ENCODE measurements at places on chromosomes 1 and 21.

GRCh38 chr21:44013380-44014088 is 1.4 kb downstream of the TRAPPC10 start:
- no peak for DNase-seq

DNA sequence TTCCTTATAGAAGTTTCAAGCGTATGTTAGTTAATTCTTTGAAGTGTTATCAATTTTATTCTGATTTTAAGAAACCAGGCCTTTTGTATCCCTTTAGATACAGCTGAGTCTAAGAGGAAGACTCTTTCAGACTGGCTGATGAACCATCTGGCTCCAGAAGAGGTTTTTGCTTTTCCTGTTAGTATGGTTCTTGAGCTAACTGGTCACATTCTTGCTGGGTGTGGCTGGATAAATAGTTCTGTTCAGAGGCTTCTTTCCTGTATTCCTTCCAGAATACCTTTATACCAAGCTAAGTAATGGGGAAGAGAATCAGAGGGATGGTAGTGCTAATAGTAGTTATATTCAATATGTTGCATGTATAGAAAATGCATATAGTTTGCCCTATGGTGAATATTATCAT is 12.4 kb downstream of the HS2ST1 start:
- no peak for DNase-seq

DNA sequence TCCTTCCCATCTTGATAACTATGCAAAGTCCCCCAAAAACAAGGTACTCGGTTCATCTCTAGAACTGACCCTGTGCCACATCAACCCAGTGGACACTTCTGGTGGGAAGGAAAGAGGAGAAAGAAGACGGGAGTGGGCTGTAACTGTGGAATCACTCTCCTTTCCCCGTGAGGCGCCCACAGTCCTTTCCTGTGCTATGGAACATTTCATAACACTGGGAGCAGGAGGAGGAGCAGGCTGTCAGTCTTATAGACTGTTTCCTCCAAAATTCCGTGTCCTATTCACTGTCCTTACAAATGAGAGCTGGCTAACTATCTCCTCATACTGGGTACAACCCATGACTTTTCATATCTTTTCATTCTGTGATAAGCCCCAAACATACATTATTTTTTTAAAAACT is 40.7 kb downstream of the PLEKHA6 start:
- no peak for DNase-seq

- DNase-seq = no peak
Measured at GRCh38 chr1:74697832-74698231, 24.2 kb upstream of the ERICH3 start.

DNA sequence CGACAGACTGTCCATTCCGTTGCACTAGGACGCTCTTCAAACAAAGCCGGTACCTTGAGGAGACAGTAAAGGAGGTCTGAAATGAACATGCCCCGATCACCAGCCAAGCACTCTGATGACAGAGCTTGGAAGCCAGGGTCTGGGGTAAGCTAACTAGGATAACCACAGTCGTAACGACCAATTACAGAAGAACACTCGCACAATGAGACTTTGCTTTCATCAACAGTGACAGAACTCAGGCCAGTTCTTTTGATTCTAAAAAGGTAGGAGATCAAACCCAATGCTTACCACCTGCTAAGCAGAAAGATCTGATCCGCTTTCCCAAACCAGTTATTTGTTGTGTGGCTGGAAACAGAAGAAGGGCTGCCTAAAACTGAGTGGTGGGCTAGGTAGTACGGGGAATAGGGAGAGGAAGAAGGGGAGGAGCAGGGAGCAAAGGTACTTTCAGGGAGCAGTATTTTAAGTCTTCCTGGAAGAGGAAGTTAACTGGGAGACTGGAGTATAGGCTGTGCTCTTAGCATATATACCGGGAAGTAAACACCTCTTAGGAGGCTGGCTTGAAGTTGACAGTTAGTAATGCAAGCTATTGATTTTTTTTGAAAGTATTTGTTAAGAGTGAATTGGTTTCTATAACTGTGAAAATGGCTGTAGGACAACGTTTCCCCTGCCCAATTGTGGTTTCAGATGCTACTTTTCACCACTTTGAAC is 38.4 kb downstream of the UCK2 start:
- no peak for DNase-seq

DNA sequence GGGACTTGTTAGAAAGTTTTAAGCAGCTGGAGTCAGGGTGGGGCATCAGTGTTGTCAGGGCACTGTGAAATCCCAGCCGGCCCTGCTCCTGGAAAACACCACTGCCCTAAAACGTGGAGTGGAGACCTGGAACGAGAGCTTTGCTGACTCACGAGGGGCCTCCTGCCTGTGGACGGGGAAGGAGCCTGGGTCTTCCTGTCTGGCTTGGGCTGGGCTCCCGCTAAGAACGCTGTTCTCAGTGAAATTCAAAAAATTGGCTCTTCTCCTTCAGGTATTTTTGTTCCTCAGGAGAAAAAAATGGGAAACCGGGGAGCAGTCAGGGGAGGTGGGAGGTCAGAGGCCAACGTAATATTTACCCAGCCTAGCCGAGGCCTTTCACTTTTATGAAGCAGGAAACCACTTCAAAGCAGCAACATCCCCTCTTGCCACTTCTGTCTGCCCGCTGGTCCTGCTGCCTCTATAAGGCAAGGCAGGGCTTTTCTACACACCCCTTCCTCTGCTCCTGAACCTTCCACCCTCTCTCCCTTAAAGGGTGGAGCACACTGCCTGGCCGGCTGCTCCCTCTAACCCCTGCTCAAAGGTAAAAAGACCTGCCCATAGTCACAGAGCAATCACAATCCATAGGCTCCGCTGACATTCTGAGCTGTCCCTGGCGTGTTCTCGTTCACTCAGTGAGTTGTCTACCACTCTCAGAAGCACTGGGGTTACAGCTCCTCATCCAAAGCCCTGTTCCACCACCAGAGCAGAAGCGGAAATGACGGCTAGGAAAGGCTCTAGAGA is 8.0 kb downstream of the PLXNA2 start:
- no peak for DNase-seq

- DNase-seq = no peak
Measured at GRCh38 chr1:34898330-34898761, 31.1 kb downstream of the DLGAP3 start.

GRCh38 chr1:36123356-36123755 is 1.7 kb downstream of the COL8A2 start:
- no peak for DNase-seq

DNA sequence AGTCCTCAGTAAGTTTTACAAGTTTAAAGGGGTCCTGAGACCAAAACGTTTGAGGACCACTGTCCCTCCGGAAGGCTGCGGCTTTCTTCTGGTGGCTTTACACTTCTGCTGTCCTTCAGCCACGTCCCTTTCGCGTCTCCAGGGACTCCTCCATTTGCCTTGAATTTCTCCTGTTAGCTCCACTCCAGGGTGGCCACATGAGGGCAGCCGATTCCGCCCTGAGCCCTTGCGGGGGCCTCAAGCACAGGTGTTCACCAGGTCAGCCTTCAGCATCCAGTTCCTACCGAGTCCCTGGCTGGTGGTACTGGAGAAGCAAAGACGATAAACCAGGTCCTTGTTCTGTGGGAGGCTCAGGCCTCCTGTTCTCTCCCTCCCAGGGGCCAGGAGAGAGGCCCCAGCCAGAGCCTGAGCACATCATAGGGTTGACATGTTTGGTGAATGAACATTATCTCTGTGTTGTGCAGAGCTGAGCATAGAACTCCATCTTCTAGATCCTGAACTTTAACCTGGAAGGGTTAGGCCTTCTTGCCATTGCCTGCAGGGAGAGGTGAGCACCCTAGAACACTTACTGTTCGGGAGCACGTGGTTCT is 27.4 kb upstream of the COQ8A start:
- peak; percentile 14 for DNase-seq

- peak; percentile 53 for DNase-seq
Measured at GRCh38 chr1:59433440-59433813, 136.5 kb downstream of the FGGY start.

DNA sequence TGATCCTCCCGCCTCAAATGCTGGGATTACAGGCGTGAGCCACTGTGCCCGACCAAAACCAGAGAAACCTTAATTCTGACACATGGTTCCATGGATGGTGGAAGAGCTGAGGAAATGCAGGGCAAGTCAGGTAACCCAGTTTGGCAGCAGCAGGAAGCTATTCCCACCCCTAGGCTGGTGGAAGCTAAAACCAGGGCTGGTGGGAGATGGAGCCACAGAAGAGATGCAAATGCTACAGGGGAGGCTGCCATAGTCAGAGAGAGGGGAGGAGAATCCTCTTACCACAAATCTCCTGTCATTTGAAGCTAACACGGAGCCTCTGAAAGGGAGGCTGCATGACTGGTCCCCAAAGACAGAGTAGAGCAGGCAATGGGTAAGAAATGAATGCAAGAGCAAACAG is 4.1 kb upstream of the CDC42BPA start:
- no peak for DNase-seq

- no peak for DNase-seq
Measured at GRCh38 chr1:29824511-29825273, 588.4 kb downstream of the PTPRU start.

DNA sequence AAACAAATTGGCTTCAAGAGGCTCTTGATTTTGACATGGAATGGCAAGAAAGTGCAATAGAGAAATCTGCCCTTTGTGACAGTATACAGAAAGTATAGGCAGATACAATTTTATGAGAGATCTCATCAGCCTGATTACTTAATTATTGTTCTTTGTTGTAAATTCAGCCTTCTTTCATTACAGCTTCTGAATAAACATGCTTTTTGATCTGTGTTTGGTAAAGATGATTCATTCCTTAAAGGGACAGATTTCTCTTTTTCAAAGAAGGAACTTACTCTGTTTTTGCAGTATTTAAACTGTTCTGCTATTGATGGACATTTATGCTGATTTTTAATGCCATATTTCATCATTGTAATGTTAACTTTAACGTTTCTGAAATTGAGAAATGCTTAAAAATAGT is 13.7 kb upstream of the MPC2 start:
- DNase-seq = no peak

DNA sequence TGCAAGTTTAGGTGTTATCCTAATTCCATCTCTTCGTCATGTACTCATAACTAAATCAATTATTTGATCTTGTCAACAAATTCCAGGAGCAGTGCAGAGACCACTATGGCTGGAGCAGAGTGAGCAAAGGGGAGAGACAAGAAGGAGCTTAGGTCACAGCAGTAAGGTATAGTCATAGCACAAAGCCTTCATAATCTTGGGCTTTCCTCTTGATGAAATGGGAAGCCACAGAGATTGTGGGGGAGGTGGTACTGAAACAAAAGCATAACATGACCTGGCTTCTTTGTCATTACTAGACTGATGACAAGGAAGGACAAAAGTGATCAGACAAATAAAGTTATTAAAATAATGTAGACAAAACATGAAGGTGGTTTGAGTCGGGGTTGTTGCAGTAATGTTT is 60.1 kb upstream of the PTGS2 start:
- no peak for DNase-seq

DNA sequence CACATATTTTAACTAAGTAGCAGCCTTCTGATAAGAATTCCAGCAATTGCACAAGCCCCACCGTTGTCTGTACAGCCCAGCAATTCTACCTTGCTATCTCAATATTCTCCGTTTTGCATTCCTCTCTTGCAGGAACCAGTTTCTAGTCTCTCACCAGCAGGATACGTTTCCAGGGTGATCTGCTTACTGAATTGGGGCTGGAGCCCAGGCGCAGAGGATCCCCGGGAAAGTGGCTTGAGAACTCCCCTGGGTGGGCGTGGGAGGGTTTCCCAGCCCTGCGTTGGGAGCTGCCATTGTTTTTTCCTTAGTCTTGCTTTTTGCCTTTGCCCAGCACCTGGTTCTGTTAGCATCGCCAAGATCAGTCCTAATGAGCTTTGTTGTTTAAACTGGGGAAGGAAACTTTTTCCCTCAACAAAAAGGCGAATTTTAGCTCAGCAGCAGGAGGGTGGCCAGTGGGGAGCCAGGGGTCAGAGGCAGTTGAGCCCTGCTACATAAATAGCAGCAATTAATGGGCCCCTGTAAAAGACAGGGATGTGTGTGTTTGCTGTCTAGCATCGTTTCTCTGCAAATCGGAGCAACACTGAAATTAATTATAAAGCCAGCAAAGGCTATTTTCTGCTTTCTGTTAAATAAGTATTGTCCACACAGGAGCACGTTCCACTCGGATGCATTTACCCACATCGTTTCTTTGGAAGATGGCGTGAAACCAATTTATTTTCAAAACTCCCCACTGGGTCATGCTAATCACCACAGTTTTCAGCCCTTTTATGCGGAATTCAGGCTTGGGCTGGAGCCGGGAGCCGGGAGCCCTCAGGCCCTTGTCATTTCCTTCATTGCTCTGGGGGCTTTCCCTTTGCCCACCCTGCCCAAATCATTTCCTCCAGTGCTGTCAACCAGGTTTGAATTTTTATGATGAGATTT is 36.6 kb downstream of the HUNK start:
- DNase-seq = no peak

- no peak for DNase-seq
Measured at GRCh38 chr1:182389619-182390047, 2.0 kb downstream of the GLUL start.

GRCh38 chr1:74689621-74690363 is 16.2 kb upstream of the ERICH3 start:
- DNase-seq = peak; percentile 64

- no peak for DNase-seq
Measured at GRCh38 chr1:56798053-56798471, 21.1 kb downstream of the FYB2 start.

GRCh38 chr1:55039342-55040082 is at the start of gene PCSK9:
Gene PCSK9, plus strand, starts transcription at chr1:55039548. Its CDS starts 290 bp downstream, at chr1:55039838.
- peak; percentile 82 for DNase-seq

DNA sequence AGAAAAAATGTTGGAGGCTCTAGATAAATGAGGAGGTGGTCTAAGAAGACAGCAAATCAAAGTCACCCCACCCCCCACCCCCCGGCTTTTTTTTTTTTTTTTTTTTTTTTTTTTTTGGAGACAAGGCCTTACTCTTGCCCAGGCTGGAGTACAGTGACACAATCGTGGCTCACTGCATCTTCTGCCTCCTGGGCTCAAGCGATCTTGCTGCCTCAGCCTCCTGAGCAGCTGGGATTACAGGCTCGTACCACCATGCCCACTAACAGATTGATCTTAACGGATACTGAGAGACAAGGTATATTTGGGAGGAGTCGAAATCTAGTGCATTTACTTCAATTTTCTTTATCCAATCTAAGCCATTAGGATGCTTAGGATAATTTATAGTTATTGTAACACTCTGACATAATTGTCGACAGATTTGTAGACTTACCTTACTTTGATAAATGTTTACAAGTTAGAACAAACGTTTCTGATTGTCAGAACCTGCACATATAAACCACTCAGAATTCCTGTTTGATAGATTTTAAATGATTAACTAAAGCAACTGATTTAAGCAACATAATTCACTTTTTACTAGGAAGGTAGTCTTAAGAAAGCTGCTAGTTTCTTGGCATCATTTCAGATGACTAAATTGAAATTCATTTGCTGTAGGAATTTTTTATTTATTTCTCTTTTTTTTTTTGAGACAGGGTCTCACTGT is 33.7 kb upstream of the NBL1 start:
- DNase-seq = no peak

GRCh38 chr1:207227131-207227630 is 94.3 kb upstream of the CD55 start:
- DNase-seq = no peak

- no peak for DNase-seq
Measured at GRCh38 chr1:186568221-186568620, 107.3 kb upstream of the PDC start.

All from NCI-H2171 treated with DMSO at 0.1 percent for 48 hours (cell line).